ENCODE measurements at places on chromosomes 5 and 9.

DNA sequence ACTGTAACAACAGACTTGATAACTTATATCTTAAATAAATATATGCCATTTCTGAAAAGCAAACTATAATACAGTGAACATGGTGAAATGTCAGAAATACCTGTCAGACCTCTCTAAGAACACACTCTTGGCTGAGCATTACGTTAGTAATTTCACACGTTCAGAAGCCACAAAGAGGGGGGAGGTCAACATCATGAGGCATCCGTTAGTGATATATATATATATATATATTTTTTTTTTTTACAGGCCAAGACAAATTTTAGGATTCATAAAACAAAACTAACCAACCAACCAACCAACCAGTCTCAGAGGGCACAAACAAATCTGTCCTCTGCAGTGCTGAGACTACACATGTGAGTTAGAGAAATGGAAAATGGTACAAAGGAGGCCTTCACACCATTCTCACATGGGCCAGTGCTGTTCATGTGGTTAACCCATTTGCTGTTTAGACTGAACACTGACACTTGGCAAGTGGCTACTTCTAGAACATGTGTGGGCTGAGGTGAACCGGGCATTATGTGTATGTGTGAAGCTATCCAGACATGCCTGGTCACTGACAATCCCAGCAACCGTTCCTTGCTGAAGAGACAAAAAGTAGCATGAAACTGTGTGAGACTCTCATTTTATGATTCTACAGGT is 54.5 kb downstream of the ELL2 start:
- no peak for DNase-seq

GRCh38 chr5:10573487-10574145 is 9.7 kb downstream of the ANKRD33B start:
- no peak for DNase-seq

- DNase-seq: no peak
Measured at GRCh38 chr5:142432961-142433360, 108.1 kb upstream of the SPRY4 start.

- DNase-seq: no peak
Measured at GRCh38 chr5:132275367-132276220, 18.1 kb downstream of the PDLIM4 start.

DNA sequence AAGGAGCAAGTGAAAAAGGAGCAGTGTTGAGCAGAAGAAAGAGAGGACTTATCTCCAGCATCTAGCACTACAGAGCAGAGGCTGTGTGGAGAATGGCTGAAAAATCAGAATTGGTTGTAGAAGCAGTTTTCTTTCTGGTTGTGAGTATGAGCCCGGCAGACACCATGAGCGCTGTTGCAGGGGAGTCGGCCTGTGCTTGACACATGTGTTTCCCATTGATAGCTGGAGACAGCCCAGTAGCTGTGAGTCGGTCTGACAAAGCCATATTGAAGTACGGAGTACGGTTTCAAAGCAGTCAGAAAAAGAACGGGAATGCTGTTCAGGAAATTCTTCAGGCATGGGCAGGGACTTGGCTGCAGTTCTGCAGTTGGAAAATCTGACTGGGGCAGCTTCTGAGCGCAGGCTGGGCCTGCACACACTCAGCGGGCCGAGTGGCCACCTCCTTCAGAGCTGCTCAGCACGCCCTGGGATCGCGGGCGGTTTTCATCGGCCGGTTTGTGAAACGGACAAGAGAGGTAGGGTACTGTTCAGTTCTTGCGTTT is at the start of gene SGCD:
Gene SGCD (plus strand): TSS at position 447 of the 542 bp plus-strand sequence.
- DNase-seq: peak; percentile 36

- DNase-seq: peak; percentile 40
Measured at GRCh38 chr5:21802869-21803490, 1050.2 kb downstream of the CDH12 start.

GRCh38 chr9:79973627-79974026 is 401.9 kb downstream of the TLE4 start:
- DNase-seq: no peak

GRCh38 chr5:75710637-75711036 is 6.6 kb downstream of the POC5 start:
- no peak for DNase-seq

- no peak for DNase-seq
Measured at GRCh38 chr5:16980983-16981382, 44.9 kb upstream of the MYO10 start.

DNA sequence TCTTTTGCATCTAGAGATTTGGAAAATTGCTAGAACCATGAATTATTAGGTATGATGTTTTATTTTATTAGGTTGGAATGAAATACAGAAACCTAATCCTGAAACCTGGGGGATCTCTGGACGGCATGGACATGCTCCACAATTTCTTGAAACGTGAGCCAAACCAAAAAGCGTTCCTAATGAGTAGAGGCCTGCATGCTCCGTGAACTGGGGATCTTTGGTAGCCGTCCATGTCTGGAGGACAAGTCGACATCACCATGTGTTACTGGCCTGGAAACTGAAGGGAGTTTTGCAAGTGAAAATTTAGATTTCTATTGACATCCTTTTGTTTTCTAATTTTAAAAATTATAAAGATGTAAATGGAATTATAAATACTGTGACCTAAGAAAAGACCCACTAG is 100.7 kb downstream of the NLN start:
- DNase-seq: no peak

DNA sequence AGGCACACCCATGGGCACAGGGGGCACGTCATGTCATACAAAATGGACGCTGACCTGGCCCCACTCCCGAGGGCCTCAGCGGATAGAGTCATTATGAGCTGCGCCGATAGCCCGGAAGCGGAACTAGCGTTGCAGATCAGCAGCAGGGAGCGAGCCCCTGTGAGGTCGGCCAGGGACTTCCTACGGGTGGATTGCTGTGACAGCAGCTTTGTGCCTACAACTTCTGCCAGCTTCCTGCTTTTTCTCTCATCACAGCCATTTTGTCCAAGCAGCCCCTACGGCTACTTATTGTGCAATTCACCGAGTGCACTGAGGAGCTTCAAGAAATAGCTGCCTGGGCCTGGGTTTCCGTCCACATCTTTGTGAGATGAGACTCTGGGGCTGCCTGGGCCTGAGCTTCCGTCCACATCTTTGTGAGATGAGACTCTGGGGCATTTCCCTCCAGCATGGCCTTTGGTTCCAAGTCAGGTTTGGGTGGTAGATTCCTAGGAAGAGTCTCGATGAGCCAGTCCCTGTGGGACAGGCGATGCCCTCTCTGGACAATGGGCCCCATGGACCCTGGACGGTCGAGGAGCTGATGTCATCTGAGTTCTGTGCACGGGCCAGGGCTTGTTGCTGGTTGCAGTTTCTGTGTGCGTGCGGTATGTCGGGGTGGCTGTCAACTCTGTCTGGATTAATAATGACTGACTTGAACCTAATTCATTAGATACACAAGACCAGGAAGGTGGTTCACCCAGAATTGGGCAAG is 67.0 kb upstream of the GNE start:
- no peak for DNase-seq

- peak; percentile 74 for DNase-seq
Measured at GRCh38 chr5:61342071-61342501, 10.0 kb downstream of the ZSWIM6 start.

DNA sequence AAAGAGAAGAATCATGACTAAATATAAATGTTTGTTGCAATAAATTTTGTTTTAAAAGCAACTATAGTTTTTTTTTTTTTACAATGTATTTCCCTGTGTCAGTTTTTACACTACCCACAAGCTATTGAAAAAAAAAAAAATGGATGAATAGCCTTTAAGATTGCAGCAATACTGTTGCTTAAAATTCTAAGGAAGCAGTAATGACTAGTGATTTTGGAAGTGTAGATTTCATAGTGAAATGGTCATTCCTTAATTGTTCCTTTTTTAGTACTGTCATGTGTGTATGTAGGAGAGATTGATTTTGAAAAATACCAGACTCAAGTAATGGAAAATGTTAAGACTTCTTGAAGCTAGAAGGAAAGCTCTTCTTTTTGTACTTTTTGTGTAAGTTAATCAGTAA is 53.1 kb downstream of the NDUFS4 start:
- no peak for DNase-seq

GRCh38 chr5:79048437-79048836 is 21.0 kb downstream of the DMGDH start:
- DNase-seq: no peak

DNA sequence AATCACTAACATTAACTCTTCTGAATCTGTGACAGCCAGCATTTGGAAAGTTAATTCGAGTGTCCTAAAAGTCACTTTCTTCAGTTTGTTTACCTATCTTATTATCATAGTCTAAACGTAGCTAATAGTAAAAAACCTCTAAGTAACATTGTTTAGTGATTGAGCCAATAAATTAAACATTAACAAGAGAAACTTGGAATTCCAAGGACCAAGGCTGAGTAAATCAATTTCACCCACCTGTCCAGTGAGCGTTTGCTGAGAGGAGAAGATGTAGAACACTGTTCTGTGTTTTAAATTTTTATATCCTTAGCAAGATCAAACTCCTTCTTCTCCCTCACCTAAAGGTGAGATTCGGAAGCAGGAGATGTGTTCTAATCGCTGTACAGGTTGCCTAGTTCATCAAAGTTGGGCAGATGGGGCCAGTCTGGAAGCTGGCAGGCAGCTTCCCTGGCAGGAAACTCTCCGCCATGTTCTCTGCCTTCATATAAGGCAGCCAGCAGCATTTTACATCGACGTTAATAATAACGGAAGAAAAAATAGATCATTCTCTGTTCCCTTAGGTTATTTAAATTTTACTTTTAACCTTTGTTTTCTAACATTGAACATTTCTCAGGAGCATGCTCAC is 89.2 kb downstream of the DAPK1 start:
- DNase-seq: no peak

DNA sequence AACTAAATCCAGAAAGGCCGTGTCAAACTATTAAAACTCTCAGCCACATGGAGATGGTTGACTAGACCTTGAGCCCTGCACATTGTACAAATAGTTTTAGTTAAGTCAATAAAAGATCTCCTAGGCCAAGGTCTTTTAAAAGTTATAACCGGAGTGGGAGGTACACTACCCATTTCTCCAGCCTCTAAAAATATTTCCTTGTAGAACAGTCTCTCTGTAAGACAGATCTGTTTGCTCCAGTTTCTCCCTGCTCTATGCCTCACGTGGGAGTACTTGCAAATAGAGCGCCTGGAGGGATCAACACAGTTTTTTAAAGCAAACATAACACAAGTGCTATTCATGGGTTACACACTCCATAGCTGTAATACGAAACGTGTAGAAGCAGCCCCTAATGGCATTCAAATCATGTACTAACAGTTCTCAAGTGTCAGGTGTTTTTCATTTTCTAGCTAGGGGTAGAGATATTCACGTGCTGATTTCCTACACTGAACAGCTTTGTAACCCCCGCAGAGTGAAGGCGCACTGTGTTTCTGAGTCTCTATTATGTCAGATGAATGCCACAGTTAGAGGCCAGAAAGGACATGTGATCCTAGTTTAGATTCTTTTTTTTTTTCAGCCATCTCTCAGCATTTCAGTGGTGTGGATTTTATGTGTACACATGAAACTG is 703.4 kb upstream of the GRAMD2B start:
- peak; percentile 19 for DNase-seq

DNA sequence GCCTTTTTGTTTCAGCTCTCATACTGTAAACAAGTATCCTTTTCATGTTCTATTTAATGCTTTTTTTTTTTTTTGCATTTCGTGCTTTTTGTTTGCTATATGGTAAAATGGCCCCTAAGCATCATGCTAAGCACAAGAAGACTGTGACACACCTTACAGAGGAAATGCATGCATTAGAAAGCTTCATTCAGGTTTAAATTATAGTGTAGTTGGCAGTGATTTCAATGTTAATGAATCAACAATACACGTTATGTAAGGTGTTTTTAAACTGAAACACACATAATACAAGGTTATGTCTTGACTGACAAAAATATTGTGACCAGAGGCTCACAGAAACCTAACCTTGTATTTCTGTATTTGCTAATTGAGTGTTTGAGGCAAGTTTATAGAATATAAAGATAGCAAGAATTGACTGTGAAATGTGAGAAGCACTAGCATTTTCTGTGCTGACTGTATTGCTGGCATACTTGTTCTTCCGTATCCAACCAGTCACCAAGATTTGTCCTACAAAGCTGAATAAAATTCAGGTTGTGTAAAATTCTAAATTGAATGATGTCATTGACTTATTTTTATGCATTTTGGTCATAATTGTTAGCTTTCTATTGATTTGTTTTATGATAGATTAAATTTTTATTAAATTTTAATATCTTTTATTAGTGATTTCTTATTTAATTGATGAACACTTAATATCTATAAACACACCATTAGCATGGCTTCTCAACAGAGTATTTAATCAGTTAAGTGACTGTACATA is 4.1 kb downstream of the CFAP95 start:
- DNase-seq: no peak

DNA sequence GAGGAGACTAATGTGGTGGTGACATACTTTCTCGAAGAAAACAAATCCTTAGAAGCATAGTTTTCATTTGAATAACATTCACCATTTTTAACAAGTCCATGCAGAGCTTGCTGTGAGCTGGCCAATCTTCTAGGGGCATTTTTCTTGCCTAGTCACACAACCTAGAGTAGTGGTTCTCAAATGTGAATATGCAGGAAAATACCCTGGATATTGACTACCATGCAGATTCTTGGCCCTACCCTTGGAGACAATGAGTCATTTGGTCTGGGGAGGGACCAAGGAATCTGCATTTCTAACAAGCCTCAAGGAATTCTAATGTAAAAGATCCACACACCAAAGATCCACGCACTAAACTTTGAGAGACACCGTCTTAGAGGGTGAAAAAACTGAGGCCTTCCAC is 23.5 kb downstream of the GDNF start:
- no peak for DNase-seq

- DNase-seq: peak; percentile 70
Measured at GRCh38 chr5:89313804-89314588, 431.0 kb upstream of the MEF2C start.
